IMR-90 (cell line): ENCODE measurements at places on chromosomes 7 and 10. TPM values are rescaled to one million over a fixed set of nuclear protein-coding genes. Genes with fewer than 3 reads are reported as not detected.
A peak's percentile ranks its signal among the peaks of the same experiment; 100 is the strongest.

GRCh38 chr7:27953361-27953760, 213.4 kb downstream of the TAX1BP1 start:
- DNase-seq = no peak
- no peaks in the 10 kb centered on the region for H3K27me3 ChIP-seq
- no peaks in the 10 kb centered on the region for H3K36me3 ChIP-seq
- no peaks in the 10 kb centered on the region for H3K4me1 ChIP-seq

GRCh38 chr7:11689096-11689495, 142.9 kb downstream of the THSD7A start:
- H3K27me3 ChIP-seq = no peaks in the 10 kb centered on the region
- H3K4me3 ChIP-seq = no peak overlapping the region
- H3K4me1 ChIP-seq = no peaks in the 10 kb centered on the region
- H3K36me3 ChIP-seq = no peaks in the 10 kb centered on the region
- H3K27ac ChIP-seq = no peak overlapping the region

DNA sequence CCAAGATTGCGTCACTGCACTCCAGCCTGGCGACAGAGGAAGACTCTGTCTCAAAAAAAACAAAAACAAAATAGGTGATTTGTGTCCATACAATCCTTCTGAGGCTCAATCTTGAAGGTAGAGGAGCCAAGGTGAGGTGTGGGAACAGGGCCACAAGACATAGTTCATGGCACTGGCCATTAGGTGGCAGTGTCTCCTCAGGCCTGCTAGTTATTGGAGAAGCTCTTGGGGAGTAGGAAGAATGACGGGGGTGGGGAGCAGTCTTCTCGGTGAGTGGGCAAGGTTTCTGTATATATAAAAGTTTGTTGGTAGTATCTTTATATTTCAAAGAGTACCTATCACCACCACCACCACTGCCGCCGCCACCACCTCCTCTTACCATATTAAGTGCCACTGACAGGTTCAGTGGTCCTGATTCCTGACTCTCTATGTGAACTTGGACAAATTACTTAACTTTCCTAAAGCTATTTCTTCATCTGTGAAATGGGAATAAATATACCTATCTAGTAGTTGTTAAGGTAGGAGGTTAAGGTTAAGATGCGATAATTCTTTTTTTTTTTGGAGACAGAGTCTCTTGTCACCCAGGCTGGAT, 24.0 kb downstream of the CCSER2 start:
- peaks cover 12% of the 10 kb centered on the region for H3K4me1 ChIP-seq
- H3K27me3 ChIP-seq = no peaks in the 10 kb centered on the region
- peak; percentile 72 for DNase-seq

GRCh38 chr10:10921826-10922461, 95.7 kb upstream of the CELF2 start:
- DNase-seq = no peak
- peaks cover 3% of the 10 kb centered on the region; the same call in 1 of the 2 replicates for H3K4me1 ChIP-seq
- H3K4me3 ChIP-seq = no peak overlapping the region
- H3K27ac ChIP-seq = peak overlapping the region; percentile 1; the same call in 1 of the 2 replicates
- no peaks in the 10 kb centered on the region for H3K27me3 ChIP-seq

DNA sequence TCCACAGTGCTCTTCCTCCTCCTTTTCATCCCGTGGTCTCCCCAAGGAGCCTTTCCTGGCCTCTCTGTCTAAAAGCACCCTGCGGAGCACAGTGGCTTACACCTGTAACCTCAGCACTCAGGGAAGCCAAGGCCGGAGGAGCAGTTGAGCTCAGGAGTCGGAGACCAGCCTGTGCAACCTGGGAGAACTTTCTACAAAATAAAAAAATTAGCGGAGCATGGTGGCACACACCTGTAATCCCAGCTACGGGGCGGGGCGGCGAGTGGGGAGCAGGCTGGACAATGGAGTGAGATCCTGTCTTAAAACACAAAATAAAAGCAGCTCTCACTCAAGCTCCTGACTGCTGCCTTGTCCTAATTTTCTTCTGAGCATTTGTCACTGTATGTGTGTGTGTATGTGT, 1.4 kb upstream of the COBL start:
- H3K27ac ChIP-seq = no peak overlapping the region
- H3K4me1 ChIP-seq = no peaks in the 10 kb centered on the region
- no peaks in the 10 kb centered on the region for H3K36me3 ChIP-seq
- H3K4me3 ChIP-seq = no peak overlapping the region
- no peak for DNase-seq

DNA sequence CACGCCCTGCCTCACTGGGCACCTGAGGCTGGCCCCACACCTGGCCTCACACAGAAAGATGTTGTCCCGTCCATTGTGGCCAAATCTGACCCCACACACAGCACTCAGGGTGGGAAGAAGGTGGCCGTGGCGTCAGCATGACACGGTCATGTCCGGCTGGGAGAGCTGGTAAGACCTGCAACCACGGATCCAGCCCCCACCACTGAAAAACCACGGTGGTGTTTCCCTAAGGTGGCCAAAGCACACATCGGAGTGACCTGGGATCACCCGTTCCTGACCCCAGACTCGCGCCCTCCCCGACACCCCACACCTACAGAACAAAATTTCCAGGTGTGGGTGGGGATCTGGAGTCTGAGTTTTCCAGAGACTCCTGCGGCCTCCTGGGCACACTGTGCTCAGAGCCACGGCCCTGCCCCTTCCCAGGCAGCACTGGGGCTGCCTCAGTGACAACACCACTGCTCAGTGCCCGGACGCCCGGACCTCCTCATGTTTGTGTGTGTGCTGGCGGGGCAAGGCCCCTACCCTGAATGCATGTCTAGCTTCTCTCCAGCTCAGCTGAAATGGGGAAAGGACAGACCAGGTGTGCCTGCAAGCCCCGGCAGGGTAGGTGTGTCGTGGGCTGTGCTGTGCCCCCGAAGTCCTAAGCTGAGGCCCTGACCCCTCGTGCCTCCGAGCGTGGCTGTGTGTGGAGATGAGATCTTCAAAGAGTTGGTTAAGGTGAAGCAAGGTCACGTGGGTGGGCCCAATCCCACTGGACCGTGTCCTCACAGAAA, 36.1 kb downstream of the STK32C start:
- peaks cover 3% of the 10 kb centered on the region for H3K27me3 ChIP-seq
- no peak overlapping the region for H3K27ac ChIP-seq
- no peak for DNase-seq
- no peaks in the 10 kb centered on the region for H3K36me3 ChIP-seq

GRCh38 chr10:122240401-122240800, 30.7 kb upstream of the BTBD16 start:
- H3K36me3 ChIP-seq = peaks cover 8% of the 10 kb centered on the region; the same call in 1 of the 2 replicates
- no peaks in the 10 kb centered on the region for H3K4me1 ChIP-seq
- no peak overlapping the region for H3K27ac ChIP-seq
- DNase-seq = no peak

GRCh38 chr7:140048989-140049338, 13.8 kb downstream of the PARP12 start:
- H3K36me3 ChIP-seq = peaks cover 5% of the 10 kb centered on the region
- no peak overlapping the region for H3K27ac ChIP-seq
- H3K4me1 ChIP-seq = no peaks in the 10 kb centered on the region
- DNase-seq = no peak
- no peak overlapping the region for H3K4me3 ChIP-seq

- H3K36me3 ChIP-seq = no peaks in the 10 kb centered on the region
- H3K27ac ChIP-seq = no peak overlapping the region
- no peak overlapping the region for H3K4me3 ChIP-seq
- H3K27me3 ChIP-seq = peaks cover 43% of the 10 kb centered on the region
These were observed 3.4 kb downstream of the IGFBP1 start for GRCh38 chr7:45891462-45892402.

- no peaks in the 10 kb centered on the region for H3K36me3 ChIP-seq
- no peaks in the 10 kb centered on the region for H3K27me3 ChIP-seq
- no peak overlapping the region for H3K27ac ChIP-seq
These were observed 285.7 kb downstream of the GLRX3 start for GRCh38 chr10:130421909-130422308.

- no peak for DNase-seq
- no peak overlapping the region for H3K4me3 ChIP-seq
- H3K27me3 ChIP-seq = no peaks in the 10 kb centered on the region
- H3K36me3 ChIP-seq = no peaks in the 10 kb centered on the region
These were observed 149.3 kb downstream of the FGFR2 start for GRCh38 chr10:121448766-121449421.

DNA sequence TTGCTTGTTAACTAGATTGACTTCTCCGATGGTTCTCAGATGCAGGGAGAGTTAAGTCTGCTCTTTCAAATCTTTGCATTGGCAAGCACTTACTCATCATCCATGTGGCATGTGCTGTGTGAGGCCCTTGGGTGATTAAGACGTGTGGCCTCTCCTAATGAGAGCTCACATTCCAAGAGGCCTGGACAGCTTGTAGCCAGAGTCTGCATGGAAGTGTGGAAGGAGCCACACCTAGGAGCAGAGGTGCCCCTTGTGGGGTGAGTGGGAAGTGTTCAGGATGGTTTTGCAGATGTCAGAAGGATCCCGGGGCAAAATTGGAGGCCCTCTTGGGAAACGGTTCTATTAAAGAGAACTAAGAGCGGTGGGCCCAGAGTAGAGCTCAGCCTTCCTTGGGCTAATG, 225.9 kb downstream of the PAXIP1 start:
- no peak overlapping the region for H3K4me3 ChIP-seq

- no peak for DNase-seq
- H3K27me3 ChIP-seq = no peaks in the 10 kb centered on the region
- no peak overlapping the region for H3K4me3 ChIP-seq
- no peaks in the 10 kb centered on the region for H3K4me1 ChIP-seq
- no peak overlapping the region for H3K27ac ChIP-seq
These were observed 43.4 kb upstream of the PPP2R2D start for GRCh38 chr10:131857156-131858117.

GRCh38 chr7:33354201-33354600, 224.8 kb downstream of the BBS9 start:
- no peaks in the 10 kb centered on the region for H3K4me1 ChIP-seq
- H3K36me3 ChIP-seq = no peaks in the 10 kb centered on the region
- DNase-seq = no peak
- H3K27me3 ChIP-seq = no peaks in the 10 kb centered on the region

GRCh38 chr10:42975558-42976340, 101.1 kb upstream of the RET start:
- no peak overlapping the region for H3K27ac ChIP-seq
- DNase-seq = no peak

DNA sequence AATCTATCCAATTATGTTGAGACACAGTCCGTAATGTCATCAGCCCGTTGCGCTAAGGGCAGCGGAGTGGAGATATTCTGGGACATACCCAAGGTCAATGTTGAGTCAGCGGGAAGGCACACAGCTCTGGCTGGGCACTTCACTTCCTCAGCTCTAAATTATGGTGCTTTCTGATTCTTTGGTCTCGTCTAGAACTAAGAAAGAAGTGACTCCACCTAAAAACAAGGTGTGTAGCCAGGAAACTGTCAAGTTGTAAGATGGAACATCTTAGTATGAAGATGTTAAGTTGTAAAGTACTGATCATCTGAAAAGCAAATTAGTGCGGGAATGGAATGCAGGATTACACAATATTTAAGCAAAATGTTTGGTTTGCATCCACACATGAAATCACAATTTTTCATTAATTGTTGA, 43.1 kb downstream of the BAIAP2L1 start:
- H3K36me3 ChIP-seq = no peaks in the 10 kb centered on the region
- H3K4me3 ChIP-seq = no peak overlapping the region
- H3K27ac ChIP-seq = peak overlapping the region; percentile 43; the same call in 1 of the 2 replicates
- H3K4me1 ChIP-seq = peaks cover 14% of the 10 kb centered on the region
- peak; percentile 24 for DNase-seq
- no peaks in the 10 kb centered on the region for H3K27me3 ChIP-seq

Gene GIMAP8
- polyA plus RNA-seq = not detected in 2 replicates

Gene MYL7
- 0.24 TPM in 1 of 2 replicates, not detected in the other for polyA plus RNA-seq

Gene LEP
- polyA plus RNA-seq = not detected in 2 replicates

Gene AKR1D1
- not detected in 2 replicates for polyA plus RNA-seq

Gene ACSL5
- polyA plus RNA-seq = 0.86 and 0.87 TPM in 2 replicates

Gene MINDY4
- 1.8 and 1.9 TPM in 2 replicates for polyA plus RNA-seq

Gene UTF1
- polyA plus RNA-seq = not detected in 2 replicates

Gene PRSS2
- not detected in 2 replicates for polyA plus RNA-seq

Gene SIRT1
- polyA plus RNA-seq = 6.9 and 9.5 TPM in 2 replicates

Gene TMEM270
- 0.17 TPM in 1 of 2 replicates, not detected in the other for polyA plus RNA-seq

Gene VENTX
- not detected in 2 replicates for polyA plus RNA-seq

Gene NPSR1
- polyA plus RNA-seq = not detected in 2 replicates

Gene CFAP69
- polyA plus RNA-seq = 0.50 and 0.86 TPM in 2 replicates

Gene TAS2R3
- polyA plus RNA-seq = not detected in 2 replicates
